Hematopoietic multipotent progenitor cell (in vitro differentiated cells): ENCODE measurements at places on chromosomes 5 and 9. TPM values are rescaled to one million over a fixed set of nuclear protein-coding genes. Genes with fewer than 3 reads are reported as not detected.

- no peak for DNase-seq
Measured at GRCh38 chr9:34675869-34676268, 13.4 kb upstream of the CCL27 start.

Gene ANKRD31
- total RNA-seq: under 0.01 TPM

DNA sequence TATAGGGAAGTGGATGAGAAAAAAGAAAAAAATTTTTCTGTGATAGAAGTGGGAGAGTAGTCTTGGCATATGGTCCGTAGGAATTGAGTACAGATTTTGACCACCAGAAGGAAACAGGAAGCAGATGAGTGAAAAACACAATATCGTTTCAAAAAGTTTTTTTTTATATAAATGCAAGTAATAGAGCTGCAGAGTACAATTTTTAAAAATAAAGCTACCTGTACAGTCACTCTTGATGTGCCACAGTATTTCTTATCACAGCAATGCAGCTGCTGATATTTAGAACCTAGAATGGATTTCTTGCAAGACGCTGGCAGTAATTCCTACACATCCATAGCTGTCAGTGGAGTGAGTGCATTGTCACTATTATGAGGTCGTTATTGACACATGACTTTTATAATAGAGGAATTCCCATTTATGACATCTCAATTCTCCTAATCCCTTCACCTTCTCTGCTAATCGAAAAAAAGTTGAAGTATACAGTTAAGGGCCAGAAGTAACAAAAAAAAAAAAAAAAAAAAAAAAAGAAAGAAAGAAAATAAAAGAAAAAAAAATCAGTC is 477.7 kb downstream of the TAF11L14 start:
- peak; percentile 80 for DNase-seq

Gene C1QTNF2
- 0.27 TPM for total RNA-seq

Gene FBP2
- total RNA-seq: not detected

- DNase-seq: no peak
Measured at GRCh38 chr5:117182104-117182503, 607.5 kb upstream of the SEMA6A start.

- DNase-seq: no peak
Measured at GRCh38 chr5:96716716-96717115, 54.5 kb downstream of the CAST start.

Gene LTC4S
- 8.6 TPM for total RNA-seq

Gene MPDZ
- 6.2 TPM for total RNA-seq

GRCh38 chr9:115121181-115121580 is 3.2 kb upstream of the TNC start:
- no peak for DNase-seq

Gene IL3
- total RNA-seq: not detected

Gene ZNF462
- total RNA-seq: 6.5 TPM

Gene BTNL3
- total RNA-seq: under 0.01 TPM

DNA sequence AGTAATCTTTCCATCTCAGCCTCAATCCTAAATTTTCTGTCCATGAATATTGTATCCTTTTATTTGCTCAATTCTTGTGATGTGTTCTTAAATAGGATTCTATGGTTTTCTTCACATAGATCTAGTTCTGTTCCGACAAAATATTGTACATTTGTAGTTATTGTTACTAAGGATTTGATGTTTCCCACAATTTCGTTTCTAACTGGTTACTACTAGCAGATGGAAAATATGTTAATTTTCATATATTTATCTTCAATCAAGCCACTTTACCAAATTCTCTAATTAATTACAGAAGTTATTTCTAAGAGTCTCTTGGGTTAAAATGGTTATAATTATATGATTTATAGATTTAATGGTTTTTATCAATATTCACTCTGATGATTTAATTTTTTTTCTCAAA is 60.3 kb downstream of the SEC61B start:
- DNase-seq: no peak

DNA sequence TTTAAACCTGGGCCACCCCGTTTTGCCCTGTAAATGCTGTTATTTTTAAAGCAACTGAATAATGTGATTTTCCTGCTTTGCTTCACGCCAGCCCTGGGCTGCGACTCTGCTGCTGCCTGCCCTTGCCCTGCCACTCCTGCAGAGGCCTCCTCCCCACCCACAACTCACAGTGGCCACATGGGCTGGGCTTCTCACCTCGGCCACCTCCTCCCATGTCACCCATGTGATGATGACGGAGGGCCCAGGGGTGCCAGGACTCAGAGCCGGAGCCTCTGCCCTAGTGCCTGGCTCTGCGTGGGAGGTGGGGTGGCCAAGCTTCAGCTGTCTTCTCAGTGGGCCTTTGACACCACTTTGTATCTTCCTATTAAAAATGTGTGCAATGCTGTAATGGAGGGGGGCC is 48.1 kb upstream of the NKD2 start:
- no peak for DNase-seq

Gene NTRK2
- total RNA-seq: under 0.01 TPM

Gene ROR2
- total RNA-seq: 0.27 TPM

DNA sequence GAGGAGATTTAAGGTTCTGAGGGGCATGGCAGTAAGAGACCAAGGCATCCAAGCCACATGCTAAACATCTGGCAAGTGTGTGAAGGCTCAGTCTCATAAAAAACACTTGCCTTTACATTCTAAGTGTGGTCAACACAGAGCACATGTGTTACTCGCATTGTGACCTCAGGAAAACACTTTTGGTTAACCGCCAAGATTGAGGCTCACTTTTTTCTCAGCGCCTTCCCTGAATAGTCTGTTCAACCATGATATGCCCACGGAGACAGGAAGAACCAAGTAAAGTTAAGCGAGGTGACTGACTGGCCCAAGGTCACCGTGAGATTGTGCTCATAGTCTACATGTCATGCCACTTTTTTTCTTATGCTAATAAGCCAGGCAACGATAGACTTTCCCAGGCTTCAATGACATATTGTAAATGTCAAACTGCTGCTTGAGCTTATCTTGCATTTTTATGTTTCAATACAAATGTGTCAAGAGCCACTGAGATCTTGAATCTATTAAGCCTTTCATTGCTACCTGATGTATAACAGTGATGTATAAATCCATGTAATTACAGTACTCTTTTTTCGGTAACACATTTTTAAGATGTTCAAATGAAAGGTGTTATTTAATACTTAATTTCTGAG is 21.1 kb upstream of the IL9 start:
- no peak for DNase-seq

Gene SLC36A3
- not detected for total RNA-seq

Gene SHC3
- total RNA-seq: 0.27 TPM

GRCh38 chr9:130371196-130371966 is 73.4 kb upstream of the ASS1 start:
- no peak for DNase-seq

Gene OR1Q1
- total RNA-seq: under 0.01 TPM

GRCh38 chr5:6885581-6885980 is 172.3 kb downstream of the TENT4A start:
- DNase-seq: no peak

GRCh38 chr5:66021585-66021984 is 95.2 kb downstream of the ERBIN start:
- DNase-seq: no peak

Gene NAIP
- total RNA-seq: 9.7 TPM

Gene ALDOB
- not detected for total RNA-seq

DNA sequence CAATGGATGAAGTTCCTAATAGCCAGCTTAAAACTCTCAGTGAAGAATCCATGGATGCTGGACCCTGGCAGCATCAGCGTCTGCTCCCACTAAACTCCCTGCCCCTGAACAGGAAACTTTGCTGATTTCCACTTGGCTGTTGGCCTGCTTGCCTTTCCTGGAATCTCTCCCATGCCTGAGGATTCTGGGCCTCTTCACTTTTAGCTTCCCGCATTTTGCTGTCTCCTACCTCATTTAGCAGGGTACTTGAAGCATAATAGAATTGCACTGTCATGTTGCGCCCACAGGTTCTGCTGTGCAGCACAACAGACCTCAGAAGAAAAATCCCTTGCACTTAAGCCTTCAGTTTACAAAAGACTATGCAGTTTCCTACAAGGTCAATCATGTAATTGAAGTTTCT is 127.6 kb downstream of the DROSHA start:
- DNase-seq: no peak

DNA sequence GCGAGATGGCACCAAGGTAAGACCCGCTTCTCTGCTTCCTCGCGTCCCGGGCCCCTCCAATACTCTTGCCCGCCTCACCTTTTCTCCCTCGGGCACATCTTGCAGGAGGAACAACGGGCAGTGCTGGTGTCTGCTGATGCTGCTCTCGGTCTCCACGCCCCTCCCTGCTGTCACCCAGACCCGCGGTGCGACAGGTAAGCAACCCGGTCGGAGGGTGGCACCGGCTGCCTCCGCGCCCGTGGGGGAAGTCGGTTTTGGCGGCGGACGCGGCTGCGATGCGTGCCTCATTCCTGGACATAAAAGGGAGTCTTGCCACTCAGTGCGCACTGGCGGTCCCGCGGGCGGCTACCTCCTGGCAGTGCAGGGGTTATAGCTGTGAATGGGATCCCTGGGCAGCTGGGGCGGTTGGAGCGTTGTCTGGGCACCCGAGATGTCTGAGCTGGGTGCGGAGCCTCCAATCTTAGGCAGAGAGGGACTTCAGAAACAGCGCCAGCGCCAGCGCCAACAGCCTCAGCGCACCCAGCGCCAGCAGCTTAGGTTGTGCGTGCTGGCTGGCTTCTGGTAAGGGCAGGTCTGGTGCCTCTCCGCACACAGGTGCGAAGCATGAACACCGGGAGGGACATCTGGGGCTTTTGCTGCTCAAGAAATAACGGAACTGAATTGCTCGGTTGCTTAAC is 488 bp downstream of the COL15A1 start:
- DNase-seq: peak; percentile 52

Gene TAF1L
- under 0.01 TPM for total RNA-seq

Gene F12
- total RNA-seq: 3.2 TPM

Gene SPINK7
- not detected for total RNA-seq

GRCh38 chr5:112614285-112614684 is 123.4 kb upstream of the APC start:
- no peak for DNase-seq

GRCh38 chr9:134686896-134687295 is 45.3 kb downstream of the COL5A1 start:
- DNase-seq: no peak

Gene TCOF1
- total RNA-seq: 25.6 TPM

GRCh38 chr5:22473886-22474285 is 379.3 kb downstream of the CDH12 start:
- DNase-seq: no peak

GRCh38 chr5:129125819-129126218 is 31.3 kb downstream of the ISOC1 start:
- DNase-seq: peak; percentile 22

GRCh38 chr5:14436801-14437542 is 144.6 kb upstream of the OTULINL start:
- DNase-seq: no peak

Gene PCDHGA9
- total RNA-seq: 1.1 TPM

DNA sequence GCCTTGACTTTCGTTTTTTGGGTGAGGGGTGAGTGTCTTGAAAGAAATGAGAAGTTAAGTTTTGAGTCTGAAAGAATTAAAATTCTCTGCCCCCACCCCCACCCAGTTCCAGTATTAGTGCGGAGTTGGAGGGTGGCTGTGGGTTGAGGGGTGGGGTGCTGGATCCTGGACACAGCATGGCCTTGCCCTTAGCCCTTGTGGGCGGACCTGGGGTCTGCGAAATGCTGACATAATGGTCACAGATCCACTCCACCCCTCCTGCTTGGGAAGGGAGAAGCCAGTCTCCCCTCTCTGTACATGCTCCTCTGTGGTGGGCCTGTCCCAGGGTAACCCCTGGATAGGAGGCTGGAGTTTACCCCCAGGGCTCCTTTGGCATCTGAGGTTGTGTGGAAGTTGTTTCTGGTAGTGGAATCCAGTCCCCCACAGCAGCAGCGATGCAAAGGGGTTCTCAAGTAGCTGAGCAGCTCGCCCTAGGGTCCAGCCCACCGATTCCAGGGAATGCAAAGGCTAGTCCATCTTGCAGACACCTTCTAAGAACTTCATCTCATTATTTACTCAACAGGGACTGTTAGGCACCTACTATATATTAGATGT is 42.8 kb upstream of the TCF7 start:
- DNase-seq: no peak

- DNase-seq: peak; percentile 59
Measured at GRCh38 chr9:37329576-37329975, 92.9 kb upstream of the GRHPR start.

Gene PLAC8L1
- total RNA-seq: not detected

GRCh38 chr9:99139868-99140267 is 35.0 kb downstream of the TGFBR1 start:
- DNase-seq: no peak

DNA sequence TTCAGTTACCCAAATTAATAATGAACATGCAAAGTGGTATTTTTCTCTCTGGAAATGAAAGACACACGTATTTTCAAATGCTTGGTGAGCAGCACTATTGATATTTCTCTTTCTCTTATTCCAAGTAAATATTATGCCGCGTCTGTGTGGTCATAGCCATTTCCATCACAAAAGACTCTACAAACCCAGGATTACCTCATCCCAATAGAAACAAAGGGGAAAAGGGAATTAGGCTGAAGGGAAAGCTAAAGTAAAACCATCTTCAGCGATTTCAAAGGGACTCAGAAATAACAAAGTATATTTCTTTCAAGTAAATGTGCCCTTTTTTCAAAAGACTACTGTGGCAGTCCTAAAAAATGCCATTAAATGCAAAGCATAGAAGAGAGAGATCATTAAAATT is 62.0 kb upstream of the FST start:
- no peak for DNase-seq

GRCh38 chr5:59361454-59361853 is 532.1 kb downstream of the PDE4D start:
- DNase-seq: no peak

Gene PAEP
- not detected for total RNA-seq

DNA sequence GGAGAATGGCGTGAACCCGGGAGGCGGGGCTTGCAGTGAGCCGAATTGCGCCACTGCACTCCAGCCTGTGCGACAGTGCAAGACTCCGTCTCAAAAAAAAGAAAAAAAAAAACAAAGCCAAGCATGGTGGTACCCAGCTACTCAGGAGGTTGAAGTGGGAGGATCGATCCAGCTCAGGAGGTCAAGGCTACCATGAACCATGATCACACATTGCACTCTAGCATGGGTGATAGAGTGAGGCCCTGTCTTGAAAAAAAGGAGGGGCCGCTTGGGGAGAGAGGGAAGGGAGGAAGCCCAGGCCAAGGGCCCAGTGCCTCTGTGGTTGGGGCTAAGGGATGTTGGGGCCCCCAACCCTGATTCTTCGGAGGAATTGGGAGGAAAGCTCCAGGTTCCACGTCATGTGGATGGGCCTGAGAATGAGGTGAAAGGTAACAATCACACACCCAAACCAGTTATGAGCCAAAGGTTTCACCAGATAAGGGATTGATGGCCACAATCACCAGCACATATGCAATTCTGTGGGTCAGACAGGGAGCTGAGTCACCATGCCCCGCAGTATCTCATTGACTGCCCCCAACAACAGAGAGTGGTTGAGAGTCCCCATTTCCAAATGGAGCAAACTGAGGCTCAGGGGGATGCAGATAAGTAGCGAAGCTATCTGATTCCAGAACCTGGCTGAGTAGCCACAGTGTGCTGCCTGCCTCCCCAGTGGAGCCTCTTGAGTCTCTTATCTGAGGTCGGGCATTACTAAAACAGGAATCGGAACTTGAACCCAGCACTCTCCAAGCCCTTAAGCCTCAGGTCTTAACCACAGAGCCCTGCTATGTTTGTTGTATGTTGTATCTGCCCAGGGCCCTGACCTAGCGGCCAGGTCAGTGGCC is 20.5 kb downstream of the SWI5 start:
- no peak for DNase-seq

- no peak for DNase-seq
Measured at GRCh38 chr5:74686962-74687751, 2.1 kb downstream of the HEXB start.
